Thoracic aorta (tissue), 2 donors: ENCODE measurements at places on chromosomes 11 and 22. TPM values are rescaled to one million over a fixed set of nuclear protein-coding genes. Genes with fewer than 3 reads are reported as not detected.

KREMEN1 gene
- total RNA-seq: 13.9 TPM

PARVG gene
- total RNA-seq: 34.9 TPM

CARNS1 gene
- 10.8 TPM for total RNA-seq

APOL5 gene
- not detected for total RNA-seq

BRSK2 gene
- not detected for total RNA-seq

MLC1 gene
- 1.6 TPM for total RNA-seq

FGF3 gene
- total RNA-seq: not detected

GAB4 gene
- not detected for total RNA-seq

DRICH1 gene
- not detected for total RNA-seq

ART1 gene
- not detected for total RNA-seq

CLP1 gene
- total RNA-seq: 15.0 TPM

USH1C gene
- not detected for total RNA-seq

CTNND1 gene
- 119 TPM for total RNA-seq

ARHGEF17 gene
- 308 TPM for total RNA-seq

PATE2 gene
- not detected for total RNA-seq

PARVA gene
- total RNA-seq: 99.7 TPM

PRCP gene
- total RNA-seq: 46.8 TPM

FAM180B gene
- total RNA-seq: 0.27 TPM

KDM4D gene
- total RNA-seq: 1.9 TPM

MMP3 gene
- total RNA-seq: 4.2 TPM

SMIM35 gene
- not detected for total RNA-seq

KLHL35 gene
- 6.8 TPM for total RNA-seq

PGA3 gene
- 4.3 TPM for total RNA-seq

LYVE1 gene
- 121 TPM for total RNA-seq

MUC15 gene
- not detected for total RNA-seq

TSGA10IP gene
- total RNA-seq: not detected

UBQLNL gene
- total RNA-seq: 0.56 TPM

BEST1 gene
- total RNA-seq: 4.7 TPM

MGAT3 gene
- total RNA-seq: 1.1 TPM

HRAS gene
- total RNA-seq: 17.7 TPM

KIRREL3 gene
- total RNA-seq: not detected
